Muscle of leg (tissue), 16 donors: ENCODE measurements at places on chromosomes 5 and 9. TPM values are rescaled to one million over a fixed set of nuclear protein-coding genes. Genes with fewer than 3 reads are reported as not detected.

GRCh38 chr5:64384765-64385164 is 121.0 kb upstream of the RGS7BP start:
- no peak for DNase-seq

- peak; percentile 82 for DNase-seq
Measured at GRCh38 chr5:112061666-112062065, 304.7 kb upstream of the NREP start.

GRCh38 chr5:169305366-169305765 is 4.4 kb upstream of the SLIT3 start:
- no peak for DNase-seq

- DNase-seq, result no peak
Measured at GRCh38 chr5:87503004-87503403, 90.3 kb upstream of the CCNH start.

DNA sequence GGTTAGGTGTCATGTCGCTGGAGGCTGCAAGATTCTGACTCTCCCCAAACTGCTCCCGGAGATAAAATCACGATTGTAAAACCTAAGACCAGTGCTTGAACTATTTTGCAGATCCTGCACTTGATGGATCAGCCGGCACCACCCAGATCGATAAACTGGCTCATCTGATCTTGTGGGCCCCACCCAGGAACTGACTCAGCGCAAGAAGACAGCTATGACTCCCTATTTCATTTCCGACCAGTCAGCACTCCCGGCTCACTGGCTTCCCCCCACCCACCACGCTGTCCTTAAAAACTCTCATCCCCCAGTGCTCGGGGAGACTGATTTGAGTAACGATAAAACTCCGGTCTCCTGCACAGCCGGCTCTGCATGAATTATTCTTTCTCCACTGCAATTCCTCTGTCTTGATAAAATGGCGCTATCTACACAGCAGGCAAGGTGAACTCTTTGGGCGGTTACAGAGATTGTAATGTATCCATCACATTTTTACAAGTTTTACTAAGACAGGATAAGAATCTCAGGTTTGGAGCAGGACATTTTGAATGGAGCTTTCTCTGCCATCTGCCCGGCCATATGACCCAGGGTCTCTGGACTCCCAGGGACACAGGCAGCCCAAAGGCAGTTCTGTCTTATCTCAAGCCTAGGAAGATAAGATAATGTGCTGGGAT is 10.6 kb upstream of the PPP1R26 start:
- DNase-seq, result no peak

DNA sequence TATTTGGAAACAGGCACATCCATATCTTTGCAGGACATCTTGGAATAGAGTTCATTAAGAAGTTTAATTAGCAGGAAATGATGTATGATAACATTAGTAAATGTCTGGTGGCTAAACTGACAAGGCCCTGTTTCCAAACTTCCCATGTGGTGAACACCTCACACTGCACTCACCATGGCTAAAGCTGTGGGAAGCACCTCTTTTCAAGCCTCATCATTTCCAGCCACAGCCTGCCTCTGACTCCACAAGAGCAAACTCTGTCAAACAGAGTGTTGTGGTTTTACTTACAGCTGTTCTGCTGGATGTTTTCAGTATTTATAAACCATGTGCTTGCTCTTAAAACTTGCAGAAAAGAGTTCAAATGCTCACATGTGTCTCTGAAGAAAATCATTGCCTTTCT is 14.9 kb upstream of the NDUFB6 start:
- DNase-seq, result no peak

DNA sequence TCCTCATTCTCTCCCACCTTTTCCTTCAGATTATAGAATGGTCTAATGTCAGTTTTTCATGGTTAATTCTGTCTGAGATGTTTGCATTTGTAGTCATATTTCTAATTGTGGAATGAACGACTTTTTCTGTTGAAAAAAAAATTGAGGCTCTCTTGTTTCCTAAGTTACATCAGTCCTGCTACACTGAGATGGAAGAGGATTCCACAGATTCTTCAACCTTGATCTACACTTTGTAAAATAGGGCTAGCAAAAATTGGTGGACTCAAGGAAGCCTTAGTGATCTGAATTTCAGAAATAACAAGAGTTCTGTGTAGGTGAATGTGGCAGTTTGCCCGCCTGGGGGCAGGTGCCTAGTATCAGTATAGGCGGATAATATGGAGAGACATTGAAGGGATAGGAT is 51.9 kb downstream of the ERBIN start:
- DNase-seq, result no peak

DNA sequence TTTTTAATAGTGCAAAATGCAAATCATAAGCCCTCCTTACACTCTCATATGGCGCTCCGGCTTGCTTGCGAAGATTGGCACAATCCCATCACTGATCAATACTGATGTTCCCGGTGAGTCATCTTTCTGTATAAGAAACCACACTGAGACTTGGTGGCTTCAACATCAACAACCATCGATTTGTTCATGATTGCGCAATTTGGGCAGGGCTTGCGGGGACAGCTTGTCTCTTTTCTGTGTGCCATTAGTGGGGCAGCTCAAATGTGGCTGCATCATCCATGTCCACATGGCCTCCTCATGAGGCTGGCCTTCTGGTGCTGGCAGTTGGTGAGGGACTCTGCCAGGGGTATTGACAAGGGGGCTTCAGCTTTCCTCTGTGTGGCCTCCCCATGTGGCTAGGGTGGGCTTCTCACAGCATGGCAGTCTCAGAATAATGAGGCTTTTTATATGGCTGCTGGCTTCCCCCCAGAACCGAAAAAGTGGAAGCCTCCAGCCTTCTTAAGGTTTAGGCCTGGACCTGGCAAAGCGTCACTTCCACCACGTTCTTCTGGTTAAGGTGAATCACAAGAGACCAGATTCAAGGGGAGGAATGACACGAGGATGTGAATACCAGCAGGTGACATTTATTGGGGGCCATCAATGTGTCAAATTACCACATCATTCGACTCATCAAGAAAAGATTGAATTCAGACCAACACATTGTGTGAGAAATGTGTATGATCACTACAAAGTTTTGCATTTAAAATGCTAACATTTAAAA is 79.5 kb upstream of the NFIL3 start:
- no peak for DNase-seq

CRHBP gene
- 1.2 TPM for total RNA-seq

PCDHA1 gene
- total RNA-seq, result 0.04 TPM

LECT2 gene
- not detected for total RNA-seq

PCDHA6 gene
- total RNA-seq, result 0.09 TPM

CBY3 gene
- total RNA-seq, result not detected

HAVCR1 gene
- total RNA-seq, result 0.04 TPM
